ENCODE measurements at places on chromosomes 7 and 10.

- DNase-seq: no peak
Measured at GRCh38 chr10:94997741-94998174, 59.3 kb downstream of the CYP2C9 start.

DNA sequence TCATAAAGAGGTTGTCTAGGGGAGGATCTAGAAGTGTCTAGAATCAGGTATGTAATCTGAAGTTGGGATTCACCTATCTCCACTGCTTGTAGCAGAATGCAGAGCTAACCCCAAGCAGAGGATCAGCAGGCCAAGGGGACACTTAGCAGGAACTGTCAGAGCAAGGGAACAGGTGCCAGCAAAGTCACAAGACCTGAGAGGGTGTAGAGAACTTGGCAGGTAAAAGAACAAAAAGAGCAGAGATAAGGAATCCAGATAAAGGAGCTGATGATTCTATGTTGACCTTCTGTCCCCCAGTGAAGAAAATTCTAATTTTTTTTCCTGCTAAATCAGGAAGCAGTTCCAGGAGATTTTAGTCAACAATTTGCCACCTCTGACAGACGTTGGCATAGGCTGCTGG, 91.4 kb upstream of the CCDC71L start:
- no peak for DNase-seq

- DNase-seq: peak; percentile 31
Measured at GRCh38 chr10:7763929-7764328, 23.9 kb downstream of the KIN start.

DNA sequence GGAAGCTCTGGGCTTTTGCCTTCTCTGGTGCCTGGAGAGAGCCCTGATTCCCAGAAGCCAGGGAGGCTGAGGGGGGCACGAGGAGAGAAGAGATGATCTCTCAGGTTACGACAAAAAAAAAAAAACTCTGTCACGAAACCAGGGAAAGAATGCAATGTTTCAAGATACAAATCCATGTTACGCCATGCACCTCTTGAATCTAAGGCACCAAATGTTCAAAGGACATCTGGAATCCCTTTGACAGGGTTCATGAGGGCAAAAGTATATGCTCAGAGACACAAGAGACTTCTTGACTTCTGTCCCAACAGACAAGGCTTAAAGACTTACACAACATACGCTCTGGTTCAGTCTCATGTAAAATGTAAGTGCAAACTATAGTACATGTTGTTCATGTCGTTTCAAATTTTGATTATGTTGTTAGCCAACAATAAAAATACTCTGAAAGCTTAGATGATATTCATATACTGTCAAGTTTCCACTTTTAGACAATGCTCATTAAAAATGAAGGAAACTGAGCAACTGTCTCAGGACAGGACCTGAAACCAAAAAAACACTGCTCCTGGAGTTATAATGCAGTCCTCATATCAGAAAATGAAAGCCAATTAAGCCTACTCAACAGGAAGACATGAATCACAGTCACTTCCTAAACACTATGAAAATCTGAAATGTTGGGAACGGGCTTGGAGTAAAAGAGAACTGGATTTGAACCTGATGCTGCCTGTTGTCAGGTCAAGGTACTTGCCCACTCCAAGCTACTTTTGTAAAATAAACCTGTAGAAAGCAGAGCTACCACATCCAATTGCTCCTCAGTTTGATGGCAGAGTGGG, 72.3 kb downstream of the CHCHD3 start:
- DNase-seq: no peak

DNA sequence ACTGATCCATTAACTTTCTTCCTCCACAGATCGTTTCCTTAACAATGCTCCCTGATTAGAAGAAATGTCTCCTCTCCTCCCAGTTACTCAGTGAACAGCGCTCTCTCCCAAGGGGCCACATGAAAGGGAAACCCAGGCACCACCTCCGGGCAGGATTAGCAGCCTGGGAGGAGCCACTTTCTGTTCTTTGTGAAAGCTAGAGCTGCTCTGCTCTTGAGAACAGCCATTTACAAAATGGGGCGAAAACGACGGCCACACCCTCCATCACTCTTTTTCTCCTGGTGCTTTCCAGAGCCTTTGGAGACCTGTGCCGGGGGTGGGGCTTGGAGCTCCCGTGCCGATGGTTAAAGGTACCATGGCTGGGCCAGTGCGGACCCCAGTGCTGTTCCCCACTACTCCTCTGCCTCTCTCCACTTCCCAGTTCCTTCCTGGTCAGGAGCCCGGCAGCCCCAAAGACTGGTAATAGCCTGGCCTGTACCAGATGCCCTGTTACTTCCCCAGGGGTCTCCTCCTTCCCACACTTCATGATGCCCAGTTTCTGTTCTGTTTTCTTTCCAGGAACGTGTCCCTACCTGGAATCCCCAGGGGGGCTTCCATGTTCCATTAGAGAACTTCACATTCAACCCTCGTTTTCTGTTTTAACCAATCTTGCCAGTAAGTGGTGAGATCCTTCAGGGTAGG, 402.9 kb upstream of the GALNT17 start:
- DNase-seq: no peak

GRCh38 chr10:51862149-51862548, 162.8 kb upstream of the CSTF2T start:
- no peak for DNase-seq

- no peak for DNase-seq
Measured at GRCh38 chr10:37703833-37704382, 153.5 kb downstream of the ZNF248 start.

GRCh38 chr7:119959811-119960210, 313.2 kb upstream of the KCND2 start:
- no peak for DNase-seq

GRCh38 chr7:78703391-78703790, 750.1 kb downstream of the MAGI2 start:
- DNase-seq: no peak

GRCh38 chr10:101571271-101571925, 16.7 kb downstream of the POLL start:
- no peak for DNase-seq

DNA sequence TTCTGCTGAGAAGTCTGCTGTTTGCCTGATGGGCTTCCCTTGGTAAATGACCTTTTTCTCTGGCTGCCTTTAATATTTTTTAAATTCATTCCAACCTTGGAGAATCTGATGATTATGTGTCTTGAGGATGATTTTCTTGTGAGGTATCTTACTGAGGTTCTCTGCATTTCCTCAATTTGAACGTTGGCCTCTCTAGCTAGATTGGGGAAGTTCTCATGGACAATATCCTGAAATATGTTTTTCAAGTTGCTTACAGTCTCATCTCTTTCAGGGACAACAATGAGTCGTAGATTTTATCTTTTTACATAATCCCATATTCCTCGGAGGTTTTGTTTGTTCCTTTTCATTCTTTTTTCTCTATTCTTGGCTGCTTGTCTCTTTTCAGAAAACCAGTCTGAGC, 208.4 kb downstream of the KIF20B start:
- peak; percentile 47 for DNase-seq

DNA sequence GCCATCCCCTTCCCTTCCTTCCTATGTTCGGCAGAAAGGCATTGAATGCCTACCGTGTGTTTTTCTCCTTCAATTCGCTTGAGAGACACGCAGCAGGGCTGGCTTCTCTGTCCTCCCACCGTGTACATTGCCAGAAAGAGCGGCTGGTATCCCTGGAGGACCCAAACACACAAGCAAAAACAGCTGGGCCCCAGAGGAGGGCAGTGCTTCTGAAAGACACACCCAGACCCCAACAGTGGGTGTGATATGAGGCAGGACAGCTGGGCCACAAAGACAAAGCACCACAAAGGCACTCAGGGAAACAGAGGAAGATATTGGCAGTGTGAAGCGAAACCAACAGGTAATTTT, 133.1 kb upstream of the SH2B2 start:
- DNase-seq: no peak

- DNase-seq: no peak
Measured at GRCh38 chr7:130275826-130276297, 9.2 kb downstream of the CPA2 start.

DNA sequence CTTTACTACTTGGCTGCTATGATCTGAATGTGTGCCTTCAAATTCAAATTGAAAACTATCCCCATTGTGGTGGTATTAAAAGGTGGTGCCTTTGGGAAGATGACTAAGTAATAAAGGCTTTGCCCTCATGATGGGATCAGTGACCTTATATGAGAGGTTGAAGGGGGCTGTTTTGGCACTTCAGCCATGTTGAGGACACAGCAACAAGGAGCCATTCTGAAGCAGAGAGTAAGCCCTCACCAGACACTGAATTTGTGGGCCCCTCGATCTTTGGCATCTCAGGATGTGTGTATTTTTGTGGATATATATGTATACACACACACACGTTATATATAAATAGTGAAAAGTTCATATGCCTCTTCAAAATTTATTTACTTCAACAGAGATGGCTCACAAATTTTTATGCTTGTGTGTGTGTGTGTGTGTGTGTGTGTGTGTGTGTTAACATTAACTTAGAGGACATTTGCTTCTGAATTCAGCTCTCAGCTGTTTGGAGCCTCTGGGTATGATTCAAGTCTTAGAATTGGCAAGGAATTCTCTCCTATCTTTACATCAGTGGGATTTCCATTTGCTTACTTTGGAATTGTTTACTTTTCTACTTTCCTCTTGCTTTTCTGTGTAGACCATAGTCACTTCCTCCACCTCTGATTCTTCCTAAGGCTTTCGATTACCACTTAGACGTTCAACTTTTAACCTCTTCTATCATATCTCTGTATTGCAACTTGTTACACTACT, 66.6 kb downstream of the MAGI2 start:
- no peak for DNase-seq

DNA sequence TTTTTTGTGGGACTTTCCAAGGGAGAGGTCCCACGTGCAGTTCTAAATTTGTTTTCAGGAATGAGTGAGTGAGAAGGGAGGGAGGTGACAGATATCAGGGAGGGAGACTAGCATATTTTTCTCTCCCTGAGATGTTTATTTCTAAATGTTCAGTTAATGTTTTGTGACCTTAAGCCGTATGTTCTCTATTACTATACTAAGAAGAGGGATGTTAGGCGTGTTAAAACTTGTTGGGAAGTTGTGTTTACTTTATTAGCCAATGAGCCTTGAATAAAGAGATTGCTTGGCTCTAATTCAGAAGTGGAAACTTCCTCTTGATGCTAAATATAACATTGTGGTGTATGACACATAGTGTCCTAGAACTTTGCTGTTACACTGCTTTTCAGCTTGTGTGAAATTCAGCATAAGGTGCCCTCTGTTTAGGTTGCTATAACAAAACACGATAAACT, 37.3 kb downstream of the DNAH11 start:
- DNase-seq: peak; percentile 69

GRCh38 chr7:77447616-77448015, 31.5 kb upstream of the GSAP start:
- no peak for DNase-seq

DNA sequence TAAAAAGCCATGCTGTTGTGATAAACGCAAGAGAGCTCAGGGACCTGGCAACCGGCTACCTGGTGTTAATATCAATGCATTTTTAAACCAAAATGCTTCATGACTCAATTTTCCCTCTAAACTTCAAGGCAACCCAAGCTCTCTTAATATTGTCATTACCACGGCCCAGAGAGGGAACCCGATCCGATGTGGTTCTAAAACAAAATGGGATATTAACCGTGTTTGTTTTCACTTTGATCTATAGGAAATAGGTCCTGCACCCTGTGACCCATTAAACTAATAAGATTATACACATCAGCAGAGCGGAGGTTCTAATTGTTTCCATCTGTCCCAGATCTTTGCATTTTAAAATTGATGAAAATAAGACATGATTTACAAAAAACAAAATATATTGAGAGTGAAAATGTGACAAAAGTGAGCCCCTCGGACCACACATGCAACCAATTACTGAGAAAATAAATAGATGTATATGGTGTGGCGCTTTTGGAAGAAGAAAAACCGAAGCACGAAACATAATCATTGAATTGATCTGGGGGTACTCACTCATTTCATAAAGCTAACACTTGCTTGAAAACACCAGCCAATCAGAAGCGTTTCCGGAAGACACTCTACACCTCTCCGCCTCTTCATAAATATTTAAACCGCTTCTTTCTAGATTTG, 290.3 kb upstream of the NFE2L3 start:
- DNase-seq: no peak

DNA sequence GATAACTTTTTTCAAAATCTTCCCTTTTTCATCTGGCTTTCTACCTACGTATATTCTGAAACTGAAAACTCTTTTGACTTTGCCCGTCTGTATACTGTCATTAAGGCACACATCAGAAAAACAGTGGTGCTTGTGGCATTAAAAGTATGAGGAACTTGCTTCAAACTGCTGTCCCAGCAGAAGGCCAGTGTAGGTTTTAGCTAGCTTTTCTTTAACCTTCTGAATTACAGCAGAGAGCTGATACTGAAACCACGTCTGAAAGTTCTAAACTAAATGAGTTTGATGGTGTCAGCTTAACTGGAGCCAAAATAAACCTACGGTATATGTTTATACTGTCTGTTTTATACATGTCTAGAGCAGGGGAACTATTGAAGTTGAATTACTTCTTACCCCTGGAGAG, 283.4 kb downstream of the TFEC start:
- DNase-seq: no peak

DNA sequence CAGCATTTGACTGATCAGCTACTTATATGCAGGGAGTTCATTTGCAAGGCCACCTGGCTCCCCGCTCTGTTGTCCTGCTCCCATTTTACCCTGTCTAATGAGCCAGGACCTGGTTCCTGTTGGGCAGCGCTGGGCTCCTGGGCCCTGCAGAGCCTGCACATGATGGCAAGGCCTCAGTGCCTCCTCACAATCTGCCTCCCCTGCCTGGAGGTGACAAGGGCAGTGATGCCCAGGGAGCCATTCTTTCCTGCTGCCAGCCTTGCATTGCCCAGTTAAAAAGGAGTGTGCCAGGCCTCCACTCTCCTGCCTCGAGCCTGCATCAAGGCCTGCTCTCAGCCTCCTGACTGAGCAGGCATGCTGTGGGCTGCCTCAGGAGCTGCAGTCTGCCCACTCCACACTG, 28.5 kb downstream of the CHAT start:
- no peak for DNase-seq

DNA sequence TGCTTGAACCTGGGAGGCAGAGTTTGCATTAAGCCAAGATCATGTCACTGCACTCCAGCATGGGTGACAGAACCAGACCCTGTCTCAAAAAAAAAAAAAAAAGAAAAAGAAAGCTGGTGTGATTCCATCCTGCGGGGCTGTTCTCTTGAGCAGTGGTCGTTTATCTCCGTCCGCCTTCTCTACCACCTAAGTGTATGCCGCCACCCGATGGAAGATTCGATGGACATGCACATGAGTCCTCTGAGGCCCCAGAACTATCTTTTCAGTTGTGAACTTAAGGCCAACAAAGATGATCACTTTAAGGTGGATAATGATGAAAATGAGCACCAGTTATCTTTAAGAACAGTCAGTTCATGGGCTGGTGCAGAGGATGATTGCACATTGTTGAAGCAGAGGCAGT, 65.7 kb downstream of the ABRAXAS2 start:
- DNase-seq: no peak

DNA sequence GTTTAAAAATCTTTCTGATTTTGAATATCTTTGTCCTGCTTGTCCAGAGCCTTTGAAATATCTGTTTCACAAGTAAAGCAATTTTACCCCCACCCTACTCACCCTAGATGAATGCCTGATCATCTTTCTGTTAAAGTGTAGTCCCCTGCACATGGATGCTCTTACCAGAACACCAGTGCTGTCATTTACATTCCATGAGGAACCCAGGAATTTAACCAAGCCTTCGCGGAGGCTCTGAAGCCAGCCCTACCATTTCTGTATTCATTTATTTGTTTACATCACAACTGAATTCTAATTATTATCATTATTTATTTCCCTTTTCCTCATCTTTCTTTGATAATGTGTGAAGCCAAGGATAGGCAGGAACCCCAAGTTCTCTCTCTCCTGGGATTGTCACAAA, 167.8 kb upstream of the MYO3A start:
- DNase-seq: no peak

Measured in inflammatory macrophage treated with lipopolysaccharide for 1 hour (primary cell).